ENCODE measurements at places on chromosomes 1 and 21.

GRCh38 chr1:207822602-207823451, 71.0 kb downstream of the CD46 start:
- no peak for DNase-seq

DNA sequence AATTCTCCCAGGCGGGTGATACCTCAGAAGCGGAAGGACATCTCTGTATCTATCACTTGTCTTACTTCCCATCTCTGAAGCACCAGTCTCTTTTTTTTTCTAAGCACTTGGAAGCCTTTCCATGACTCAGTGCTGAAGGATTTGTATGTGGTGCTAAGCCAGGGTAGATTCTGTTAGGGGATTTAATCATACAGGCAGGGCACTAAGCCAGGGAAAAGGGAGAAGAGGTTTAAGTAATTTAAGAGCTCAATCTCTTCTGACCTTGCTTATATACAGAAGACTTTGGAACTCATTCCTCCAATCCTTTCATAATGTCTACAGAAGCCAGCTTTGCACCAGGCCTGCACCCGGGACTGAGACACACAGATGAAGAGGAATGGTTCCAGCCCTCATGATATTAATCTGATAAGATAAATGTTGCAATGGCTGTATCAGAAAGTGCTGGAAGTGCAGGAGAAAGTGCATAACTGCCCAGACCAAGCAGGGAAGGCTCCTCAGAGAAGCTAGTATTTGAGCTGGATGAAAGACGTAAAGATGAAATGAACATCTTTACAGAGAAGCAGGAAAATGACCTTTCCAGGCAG, 11.0 kb downstream of the FAM163A start:
- peak; percentile 89 for DNase-seq

DNA sequence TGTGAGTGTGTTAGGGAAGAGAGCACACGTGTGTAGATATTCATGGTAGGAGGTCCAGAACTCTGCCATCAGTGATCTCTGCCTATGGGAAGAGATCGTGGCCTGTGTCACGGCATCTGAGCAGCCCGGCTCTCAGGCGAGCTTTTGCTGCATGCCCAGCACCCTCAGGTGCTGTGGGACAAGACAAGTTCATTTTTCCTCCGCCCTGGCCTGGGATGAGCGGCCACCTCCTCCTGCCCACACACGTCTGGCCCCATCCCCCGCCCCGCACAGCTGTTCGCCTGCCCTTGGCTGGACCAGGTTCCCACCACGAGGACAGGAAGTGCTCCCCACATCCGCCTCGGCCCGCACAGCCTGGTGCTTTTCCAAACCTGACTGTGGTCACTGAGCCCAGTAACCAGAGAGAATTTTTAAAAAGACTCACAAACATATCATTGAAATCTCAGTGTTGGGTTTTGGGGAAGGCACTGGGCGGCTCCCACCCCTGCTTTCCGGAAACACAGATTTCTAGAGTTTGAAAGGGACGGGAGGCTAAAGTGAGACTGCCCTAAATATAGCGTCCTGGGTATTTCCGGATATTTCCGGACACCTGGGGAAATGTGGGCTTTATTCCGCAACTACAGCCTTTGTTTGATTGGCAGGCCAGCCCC, 18.0 kb downstream of the BMP8A start:
- peak; percentile 43 for DNase-seq

DNA sequence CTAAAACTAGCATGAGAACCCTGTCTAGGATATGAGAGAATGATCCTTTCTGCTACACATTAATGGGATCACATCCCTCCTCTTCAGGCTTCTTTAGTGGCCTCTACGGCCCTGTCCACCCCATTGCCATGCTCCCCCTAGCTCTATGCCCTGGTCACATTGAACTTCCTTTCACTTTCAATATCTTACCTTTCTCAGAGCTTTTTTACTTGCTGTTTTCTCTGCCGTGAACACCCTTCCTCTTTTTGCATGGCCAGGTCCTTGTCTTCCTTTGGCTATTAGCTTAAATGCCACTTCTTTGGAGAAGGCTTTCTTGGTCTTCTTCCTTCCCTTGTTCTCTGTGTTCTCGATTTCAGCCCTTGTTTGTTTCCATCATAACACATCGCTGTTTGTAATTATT, 97.4 kb downstream of the GIPC2 start:
- no peak for DNase-seq

DNA sequence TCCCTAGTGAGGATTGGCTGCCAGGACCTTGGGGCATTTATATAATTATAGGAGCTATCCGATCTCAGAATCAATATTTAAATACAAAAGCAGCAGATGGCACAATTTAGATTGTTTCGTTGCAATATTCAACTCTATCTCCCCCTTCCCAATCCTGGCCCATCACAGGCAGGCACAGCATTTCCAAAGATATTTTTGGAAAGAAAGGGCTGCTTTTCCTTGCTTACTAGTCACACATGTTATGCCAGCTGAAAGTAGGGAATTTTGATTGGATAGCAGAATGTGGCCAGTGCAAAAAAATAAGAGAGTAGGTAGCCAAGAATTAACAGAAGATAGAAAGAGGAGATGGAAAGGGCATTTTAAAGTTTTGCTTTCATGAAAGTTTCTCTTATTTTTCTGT, 37.9 kb downstream of the IL12RB2 start:
- DNase-seq = no peak

GRCh38 chr21:31460980-31461379, 116.9 kb upstream of the TIAM1 start:
- no peak for DNase-seq

DNA sequence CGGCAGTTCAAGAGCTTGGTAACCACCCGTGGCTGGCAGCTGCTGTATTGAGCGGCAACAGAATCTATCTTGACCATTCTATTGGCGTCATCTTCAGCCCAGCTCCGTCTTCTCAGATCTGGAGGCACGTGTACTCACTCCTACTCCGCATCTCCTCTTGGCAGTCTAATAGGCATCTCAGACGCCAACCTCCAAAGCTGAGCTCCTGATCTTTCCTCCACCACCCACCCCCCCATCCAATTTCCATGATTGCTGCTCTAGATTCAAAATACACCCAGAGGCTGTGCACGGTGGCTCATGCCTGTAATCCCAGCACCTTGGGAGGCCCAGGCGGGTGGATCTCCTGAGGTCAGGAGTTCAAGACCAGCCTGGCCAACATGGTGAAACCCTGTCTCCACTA, 84.6 kb upstream of the CASZ1 start:
- no peak for DNase-seq

- DNase-seq = no peak
These were observed 22.0 kb downstream of the VPS26C start for GRCh38 chr21:37245151-37245550.

- DNase-seq = no peak
These were observed 13.2 kb downstream of the RHOU start for GRCh38 chr1:228748431-228748830.

GRCh38 chr1:55559842-55560241, 344.7 kb upstream of the USP24 start:
- DNase-seq = no peak

GRCh38 chr1:240559781-240560180, 52.2 kb downstream of the GREM2 start:
- no peak for DNase-seq

- DNase-seq = no peak
These were observed 41.9 kb upstream of the PLA2G5 start for GRCh38 chr1:20028125-20028524.

DNA sequence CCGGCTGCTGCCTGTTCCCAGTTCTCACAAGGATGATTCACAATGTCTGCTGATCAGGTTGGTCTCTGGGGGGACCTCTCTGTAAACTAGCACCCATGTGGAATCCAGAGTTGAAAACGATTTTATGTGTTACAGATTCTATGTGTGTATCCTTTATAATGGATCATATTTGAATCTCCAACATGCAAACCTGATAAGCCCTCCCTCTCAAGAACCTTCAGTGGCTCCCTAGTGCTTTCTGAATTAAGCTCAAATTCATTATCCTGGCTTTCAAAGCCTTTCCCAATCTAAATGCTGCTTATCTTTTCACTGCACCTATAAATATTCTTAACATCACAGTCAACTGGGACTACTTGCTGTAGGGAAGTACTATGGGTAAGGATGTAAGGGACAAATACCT, 166.8 kb upstream of the USP24 start:
- DNase-seq = no peak

DNA sequence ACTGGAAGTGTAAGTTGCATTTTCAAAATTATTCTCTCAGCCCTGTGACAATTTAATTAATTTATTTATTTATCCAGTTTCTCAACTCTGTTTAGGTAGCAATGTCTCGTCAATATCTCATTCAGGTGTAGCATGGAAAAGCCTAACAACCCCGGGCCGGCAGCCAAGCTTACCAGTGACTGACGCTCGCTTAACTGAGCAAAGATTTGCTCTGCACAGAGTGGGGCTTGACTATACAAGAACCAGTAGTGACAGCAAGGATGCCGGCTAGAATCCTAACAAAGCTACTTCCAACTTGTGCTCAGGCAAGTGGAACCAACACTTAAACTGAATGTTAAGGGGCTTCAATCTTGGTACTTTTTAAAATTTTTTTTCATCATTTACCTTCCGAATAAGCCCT, 80.9 kb upstream of the ESRRG start:
- DNase-seq = no peak

DNA sequence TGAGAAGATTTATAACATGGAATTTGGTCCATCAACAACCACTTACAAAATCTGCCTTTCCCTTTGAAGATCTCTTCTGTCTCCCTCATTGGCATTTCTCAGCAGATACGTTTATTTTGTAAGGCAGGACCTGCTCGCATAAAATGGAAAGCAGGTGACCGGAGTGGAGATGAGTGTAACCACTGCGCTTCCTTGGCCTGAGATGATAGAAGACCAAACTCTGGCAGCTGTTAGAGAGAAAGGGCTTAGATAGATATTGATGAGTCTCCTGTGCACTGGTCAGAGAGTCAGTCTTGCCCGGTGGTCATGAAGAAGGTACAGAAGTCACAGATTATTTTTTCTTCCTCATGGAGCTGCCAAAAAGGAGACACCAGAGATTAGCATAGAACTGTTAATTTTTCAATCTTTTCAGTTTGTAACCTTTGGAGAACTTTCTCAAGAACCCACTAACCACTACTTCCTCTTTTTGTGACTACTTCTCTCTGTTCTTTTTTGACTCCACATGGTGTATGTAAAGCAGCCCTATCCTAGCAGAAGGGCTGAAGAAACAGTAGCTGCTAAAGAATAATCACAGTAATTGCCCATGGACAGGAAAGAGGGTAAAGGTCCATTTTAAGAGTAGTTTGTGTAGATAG, 47.6 kb downstream of the FCRL3 start:
- no peak for DNase-seq

DNA sequence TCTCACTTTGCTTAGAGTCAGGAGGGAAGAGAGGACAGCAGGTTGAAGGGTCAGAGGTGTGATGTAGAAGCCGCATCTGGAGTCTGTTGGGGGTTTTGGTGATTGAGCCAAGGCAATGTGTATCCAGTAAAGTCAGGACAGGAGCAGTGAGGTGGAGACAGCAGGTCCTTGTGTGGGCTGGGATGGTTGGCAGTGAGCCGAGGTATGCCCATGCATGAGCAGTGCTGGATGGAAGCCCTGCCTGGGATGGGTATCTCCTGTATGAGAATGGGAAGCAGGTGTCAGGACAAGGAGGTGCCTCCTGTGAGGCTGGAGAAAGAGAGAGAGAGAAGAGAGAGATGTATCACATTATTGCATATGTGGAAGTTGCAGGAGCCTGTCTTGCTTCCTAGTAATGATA, 90.0 kb downstream of the OBSCN start:
- DNase-seq = no peak

- DNase-seq = no peak
These were observed 1.5 kb downstream of the TNFRSF25 start for GRCh38 chr1:6464514-6464836.

DNA sequence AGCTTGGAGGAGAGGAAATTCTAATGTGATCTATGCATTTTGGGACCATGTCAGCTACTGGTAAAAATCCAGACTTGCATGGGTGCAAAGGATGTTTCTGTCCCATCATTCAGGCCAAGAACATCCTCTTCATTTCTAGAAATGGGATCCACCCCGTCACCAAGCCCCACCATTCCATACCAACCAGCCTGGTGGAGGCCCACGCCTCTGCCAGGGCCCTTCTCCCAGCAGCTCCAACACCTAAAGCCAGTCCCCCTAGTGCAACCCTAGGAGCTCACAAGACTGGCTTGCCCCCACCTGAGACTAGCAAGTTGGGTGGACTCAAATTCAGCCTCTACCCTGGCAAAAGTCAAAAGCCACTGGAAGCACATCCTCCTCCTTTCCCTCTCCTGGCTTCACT, 1.9 kb downstream of the ARHGEF11 start:
- DNase-seq = no peak

- DNase-seq = peak; percentile 3
These were observed 57.7 kb downstream of the NMNAT2 start for GRCh38 chr1:183360473-183360872.

GRCh38 chr1:192003295-192004077, 154.8 kb upstream of the RGS18 start:
- no peak for DNase-seq

DNA sequence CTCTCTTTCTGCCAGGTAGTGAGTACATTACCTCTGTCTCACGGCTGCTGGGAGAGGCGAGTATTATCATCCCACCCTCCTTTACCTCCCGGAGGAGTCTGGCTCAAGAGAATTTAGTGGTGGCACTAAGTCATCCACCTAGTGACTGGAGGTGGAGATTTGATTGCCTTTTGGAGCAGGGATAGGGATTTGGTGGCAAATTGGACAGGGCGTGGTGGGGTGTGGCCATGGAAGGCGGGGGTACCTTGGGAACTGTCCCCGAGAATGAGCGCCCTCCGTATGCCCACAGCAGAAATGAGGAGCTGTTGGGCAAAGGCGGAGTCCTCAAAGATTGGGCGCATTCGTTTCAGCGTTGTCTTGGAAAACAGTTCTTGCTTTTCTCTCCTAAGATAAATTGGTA, 32.1 kb upstream of the HMGN1 start:
- no peak for DNase-seq

DNA sequence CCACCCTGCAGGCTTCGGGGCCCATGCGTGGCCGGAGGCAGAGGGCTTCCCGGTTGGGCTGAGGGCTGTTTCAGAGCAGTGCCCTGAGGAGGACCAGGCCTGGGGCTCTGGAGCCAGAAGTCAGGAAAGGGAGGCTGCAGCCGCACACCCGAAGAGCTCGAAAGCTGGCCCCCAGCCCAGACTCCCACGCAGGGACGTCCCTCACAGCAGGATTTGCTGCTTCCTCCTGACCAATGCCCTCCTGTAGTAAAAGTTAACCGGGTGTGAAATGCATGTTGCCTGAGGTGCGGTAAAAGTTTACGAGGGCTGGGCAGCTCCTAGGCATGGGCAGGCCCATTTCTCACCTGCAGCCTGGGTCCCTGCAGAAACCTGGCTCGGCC, 101.5 kb upstream of the ARHGEF16 start:
- peak; percentile 27 for DNase-seq

- no peak for DNase-seq
These were observed 124.1 kb downstream of the OMA1 start for GRCh38 chr1:58422436-58422835.

- no peak for DNase-seq
These were observed 533.7 kb upstream of the PKN2 start for GRCh38 chr1:88150330-88150729.

Data from fibroblast of upper back skin (primary cell).